Central memory CD4-positive, alpha-beta T cell (primary cell): ENCODE measurements at places on chromosomes 11 and 22.

DNA sequence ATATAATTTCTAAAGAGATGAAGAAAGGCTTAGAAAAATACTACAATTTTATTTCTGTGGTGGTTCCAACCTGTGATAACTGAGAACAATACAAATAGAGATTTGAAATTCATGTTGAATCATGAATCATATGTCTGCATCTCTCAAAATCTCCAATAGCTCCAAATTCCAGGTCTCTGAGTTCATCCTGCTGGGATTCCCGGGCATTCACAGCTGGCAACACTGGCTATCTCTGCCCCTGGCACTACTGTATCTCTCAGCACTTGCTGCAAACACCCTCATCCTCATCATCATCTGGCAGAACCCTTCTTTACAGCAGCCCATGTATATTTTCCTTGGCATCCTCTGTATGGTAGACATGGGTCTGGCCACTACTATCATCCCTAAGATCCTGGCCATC, at the start of gene OR56B1:
Gene OR56B1 (plus strand): TSS at position 53 of the 400 bp plus-strand sequence. CDS start 69 bp downstream, at position 122.
- DNase-seq, result no peak

DNA sequence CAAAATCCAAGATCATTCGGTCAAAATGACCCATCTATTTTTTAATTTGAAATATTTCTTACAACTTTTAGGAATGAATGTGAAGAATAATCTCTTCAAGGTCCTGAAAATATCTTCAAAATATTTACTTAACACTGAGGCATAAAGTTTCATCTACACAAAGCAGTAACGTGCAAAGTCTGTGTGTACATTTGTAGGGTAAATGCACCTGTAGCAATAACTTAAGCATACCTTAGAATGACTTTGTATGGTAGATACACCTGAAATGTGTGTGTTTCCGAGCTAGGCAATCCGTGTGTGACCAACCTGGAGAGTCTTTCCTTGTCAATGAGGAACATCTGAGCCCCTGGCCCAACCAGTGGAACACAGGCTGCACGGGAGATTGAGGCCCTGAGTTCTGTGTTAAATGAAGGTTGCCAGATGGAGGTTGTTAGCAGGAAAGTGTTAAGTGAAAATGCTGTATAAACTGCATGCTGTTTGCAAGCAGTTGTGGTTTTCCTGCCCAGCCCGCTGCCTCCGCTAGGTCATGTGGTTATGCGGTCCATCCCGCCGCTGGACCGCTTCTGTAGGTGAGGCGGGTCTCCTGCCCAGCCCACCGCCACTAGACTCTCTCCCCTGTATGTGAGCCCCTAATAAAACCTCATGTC, 7.6 kb upstream of the CTR9 start:
- DNase-seq, result peak; percentile 25

DNA sequence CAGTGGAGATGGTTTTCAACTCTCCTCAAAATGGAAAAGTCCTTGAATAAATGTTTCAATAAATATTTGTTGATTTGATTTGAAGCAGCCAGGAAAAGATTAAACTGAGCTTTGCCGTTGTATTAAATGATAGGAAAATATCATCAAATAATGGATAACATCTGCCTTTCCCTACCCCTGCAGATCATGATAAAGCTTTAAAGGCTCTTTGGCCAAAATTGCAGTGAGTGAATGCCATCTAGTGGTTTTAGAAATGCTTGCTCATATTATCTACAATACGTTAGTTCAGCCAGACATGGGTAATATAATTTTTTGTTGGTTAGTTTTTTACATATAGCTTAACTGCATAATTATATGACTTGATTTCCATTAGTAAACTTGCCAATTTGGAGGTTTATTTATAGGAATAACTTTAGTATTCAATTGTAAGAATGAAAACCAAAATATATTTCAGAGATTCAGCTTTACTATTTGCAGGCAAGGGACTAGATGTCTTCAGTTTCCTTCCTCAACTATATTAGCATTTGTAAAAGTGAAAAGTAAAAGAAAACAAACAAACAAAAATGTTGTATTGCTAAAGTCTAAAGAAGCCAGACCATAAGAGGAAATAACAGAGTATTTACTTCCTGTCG, 159.2 kb downstream of the MSANTD4 start:
- DNase-seq, result peak; percentile 16

- DNase-seq, result no peak
Measured at GRCh38 chr11:124285610-124286344, 28.0 kb downstream of the OR8D1 start.

GRCh38 chr11:65002706-65003105, 5.9 kb upstream of the BATF2 start:
- no peak for DNase-seq

- no peak for DNase-seq
Measured at GRCh38 chr11:89443361-89444322, 47.5 kb downstream of the NOX4 start.

DNA sequence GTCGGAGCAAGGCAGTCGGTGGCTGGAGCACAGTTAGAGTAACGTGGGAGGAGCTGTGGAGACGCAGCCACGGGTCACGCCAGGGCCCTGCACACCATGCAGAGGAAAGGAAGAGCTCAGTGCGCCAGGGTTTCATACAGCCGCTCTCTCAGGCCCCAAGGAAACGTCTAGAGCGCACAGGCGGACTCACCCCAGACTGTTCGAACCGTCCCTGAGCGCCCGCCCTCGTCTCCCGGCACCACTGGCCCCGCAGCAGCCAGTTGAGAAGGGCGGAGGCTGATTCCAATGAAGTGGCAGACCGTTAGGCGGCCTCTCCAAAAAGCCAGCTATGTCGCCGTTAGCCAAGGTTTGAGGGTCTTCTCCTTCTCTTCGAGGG, 483 bp upstream of the HYLS1 start:
- DNase-seq, result no peak

GRCh38 chr11:101617735-101618332, 34.0 kb upstream of the TRPC6 start:
- DNase-seq, result no peak

GRCh38 chr11:38131535-38131934, 1533.5 kb upstream of the RAG2 start:
- no peak for DNase-seq

- no peak for DNase-seq
Measured at GRCh38 chr22:43128928-43129424, 14.2 kb downstream of the MCAT start.
